Tongue (tissue), 3 donors: ENCODE measurements at places on chromosomes 7 and 10. TPM values are rescaled to one million over a fixed set of nuclear protein-coding genes. Genes with fewer than 3 reads are reported as not detected.

- no peak for DNase-seq
Measured at GRCh38 chr7:148567524-148567923, 23.0 kb upstream of the C7orf33 start.

DNA sequence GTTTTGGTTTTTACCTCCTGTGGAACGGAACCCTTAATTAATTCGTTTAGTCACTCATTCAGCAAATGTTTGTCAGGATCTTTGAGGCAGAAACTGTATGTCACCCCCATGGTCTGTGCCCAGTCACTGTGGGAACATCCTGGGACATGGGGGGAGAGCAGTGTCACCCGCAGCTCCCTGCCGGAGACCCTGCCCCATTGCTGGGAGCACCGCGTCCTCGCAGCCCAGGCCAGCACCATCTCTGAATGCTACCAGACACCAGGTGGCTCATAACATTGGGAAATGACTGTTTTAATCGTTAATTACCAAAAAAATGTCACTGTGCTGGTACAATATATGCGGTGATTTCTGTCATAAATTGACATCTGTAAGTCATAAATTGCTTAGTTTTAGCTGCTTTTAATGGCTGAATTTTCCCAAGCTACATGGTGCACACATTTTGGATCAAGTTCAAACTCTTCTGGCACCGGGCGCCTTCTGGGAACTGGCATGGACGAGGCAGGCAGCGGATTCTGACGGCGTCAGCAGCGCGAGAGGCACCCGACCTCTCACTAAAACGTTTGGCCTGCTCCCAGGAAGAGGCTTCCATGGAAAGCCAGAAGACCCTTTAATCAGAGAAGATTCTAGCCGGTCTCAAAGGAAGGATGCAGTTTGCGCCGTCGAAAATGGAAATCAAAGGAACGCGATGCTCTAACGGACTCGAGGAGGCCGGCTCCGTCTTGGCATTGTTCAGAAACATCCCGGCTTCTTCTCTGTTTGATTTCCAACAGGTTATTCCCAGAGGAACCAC lies 184.2 kb downstream of the ADARB2 start:
- peak; percentile 63 for DNase-seq

GRCh38 chr7:36811807-36812206 lies 87.5 kb upstream of the AOAH start:
- no peak for DNase-seq

GRCh38 chr10:59358576-59358975 lies 3.8 kb downstream of the FAM13C start:
- DNase-seq = no peak

- DNase-seq = no peak
Measured at GRCh38 chr7:110397927-110398660, 692.8 kb upstream of the LRRN3 start.

DNA sequence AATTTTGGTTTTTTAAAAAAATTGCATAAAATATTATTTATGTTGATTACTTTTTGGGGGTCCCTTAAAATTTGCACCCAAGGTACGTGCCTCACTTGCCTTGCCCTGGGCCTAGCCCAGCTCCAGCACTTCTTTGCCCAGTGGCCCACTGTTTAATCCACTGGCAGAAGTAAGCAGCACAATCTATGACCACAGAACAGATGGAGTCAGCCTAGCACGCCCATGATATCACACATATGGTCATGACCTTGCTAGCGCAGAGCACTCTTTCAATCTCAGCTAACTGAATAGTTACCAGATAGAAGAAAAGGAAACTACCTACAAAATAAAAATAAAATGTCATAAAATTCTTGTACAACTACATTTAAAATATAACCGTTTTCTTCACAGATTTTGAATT lies 5.6 kb downstream of the OGA start:
- DNase-seq = no peak

- no peak for DNase-seq
Measured at GRCh38 chr7:129801882-129802281, 150.9 kb downstream of the UBE2H start.

- peak; percentile 86 for DNase-seq
Measured at GRCh38 chr10:59709395-59710125, at the start of gene SLC16A9. Gene SLC16A9, minus strand, starts transcription at chr10:59709850. Its CDS starts 25,559 bp downstream, at chr10:59684291.

DNA sequence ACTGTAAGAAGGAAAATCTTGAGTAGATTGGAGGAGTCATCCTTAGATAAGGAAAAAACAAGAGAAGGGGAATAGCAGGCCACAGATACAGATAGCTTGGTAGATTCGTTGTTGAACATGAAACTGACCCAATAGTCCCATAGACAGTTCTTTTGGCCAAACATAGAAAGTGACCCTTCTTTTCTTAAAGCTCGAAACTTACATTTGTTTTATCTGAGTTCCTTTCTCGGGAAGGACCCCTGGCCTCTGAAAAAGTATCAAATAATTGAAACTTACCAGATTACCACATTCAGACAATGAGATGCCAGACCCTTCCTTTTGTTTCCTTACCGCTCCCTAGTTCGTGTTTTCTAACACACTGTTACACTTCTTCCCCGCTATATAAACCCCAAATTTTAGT lies 72.9 kb downstream of the ZFAND4 start:
- no peak for DNase-seq

- DNase-seq = no peak
Measured at GRCh38 chr10:24207341-24207740, 1.6 kb upstream of the KIAA1217 start.

- no peak for DNase-seq
Measured at GRCh38 chr10:112126901-112127300, 56.7 kb downstream of the GPAM start.

GRCh38 chr10:32417911-32418547 lies 27.9 kb upstream of the CCDC7 start:
- peak; percentile 95 for DNase-seq

DNA sequence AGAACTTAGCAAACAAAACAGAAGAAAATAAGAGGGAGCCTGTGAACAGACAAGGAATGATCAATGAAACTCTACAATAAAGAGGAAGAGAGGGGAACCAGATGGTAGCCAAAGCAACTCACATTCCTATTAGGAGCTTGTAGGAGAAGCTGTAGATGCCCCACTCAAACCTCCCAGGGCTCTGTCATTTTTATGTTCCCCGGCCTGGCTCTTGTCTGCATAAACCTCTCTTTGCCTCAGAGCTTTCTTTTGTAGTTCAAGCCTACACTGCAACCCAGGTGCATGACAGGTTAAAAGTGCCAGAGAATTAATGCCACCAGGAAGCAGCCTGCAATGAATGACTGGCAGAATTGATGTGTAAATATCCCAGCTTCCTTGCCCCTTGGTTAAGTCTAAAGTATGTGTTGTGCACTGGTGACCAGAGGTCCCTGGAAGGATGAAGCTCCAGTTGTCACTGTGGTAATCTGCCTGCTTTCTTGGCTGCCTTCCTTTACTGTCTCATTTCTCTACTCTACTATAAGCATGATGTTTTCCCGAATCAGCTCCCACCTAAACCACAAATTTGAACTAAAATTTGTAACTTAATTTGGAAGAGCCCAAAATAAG lies 40.4 kb downstream of the HDAC9 start:
- DNase-seq = peak; percentile 22

DNA sequence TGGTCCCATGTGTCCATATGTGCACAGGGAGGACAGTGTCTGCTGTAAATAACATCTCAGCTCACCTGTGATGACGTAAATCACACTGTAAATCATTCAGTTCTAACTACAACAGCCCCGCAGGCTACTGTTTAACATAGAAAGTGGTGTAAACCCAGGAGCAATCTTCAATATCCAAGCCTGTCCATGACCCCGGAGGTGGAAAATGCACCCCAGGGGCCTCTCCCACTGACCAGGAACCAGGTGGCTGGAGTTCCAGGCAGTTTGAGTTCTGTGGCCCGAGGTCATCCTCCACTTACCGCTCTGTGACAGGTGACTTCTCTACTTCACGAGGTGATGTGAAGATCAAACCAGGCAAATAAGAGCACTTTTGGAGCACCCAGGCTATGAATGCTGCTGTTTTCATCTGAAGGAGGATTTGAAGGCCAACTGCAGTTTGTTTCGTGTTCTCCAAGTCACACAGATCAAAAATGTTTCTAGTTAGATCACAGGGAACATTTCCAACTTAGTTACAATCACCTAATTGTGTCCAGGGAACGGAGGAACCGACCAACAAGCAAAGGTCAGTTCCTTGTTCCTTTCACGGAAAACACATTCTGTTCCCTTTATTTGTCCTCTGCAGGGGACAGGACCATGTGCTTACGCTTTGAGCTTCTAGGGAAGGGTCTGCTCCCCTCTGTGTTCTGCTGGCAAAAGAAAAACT lies 131.8 kb downstream of the WDR37 start:
- DNase-seq = no peak

GRCh38 chr7:37901236-37901827 lies 15.3 kb downstream of the SFRP4 start:
- DNase-seq = peak; percentile 77

- peak; percentile 64 for DNase-seq
Measured at GRCh38 chr7:49398746-49399145, 374.7 kb upstream of the VWC2 start.

- DNase-seq = peak; percentile 33
Measured at GRCh38 chr10:90125456-90126255, 424.3 kb downstream of the KIF20B start.

GRCh38 chr10:112948196-112948595 lies 1.9 kb upstream of the TCF7L2 start:
- DNase-seq = no peak

- no peak for DNase-seq
Measured at GRCh38 chr10:22612318-22612717, 102.1 kb downstream of the PIP4K2A start.

GRCh38 chr10:102542800-102543418 lies 39.1 kb downstream of the SUFU start:
- DNase-seq = no peak

- no peak for DNase-seq
Measured at GRCh38 chr7:158751199-158751598, 46.6 kb upstream of the NCAPG2 start.

DNA sequence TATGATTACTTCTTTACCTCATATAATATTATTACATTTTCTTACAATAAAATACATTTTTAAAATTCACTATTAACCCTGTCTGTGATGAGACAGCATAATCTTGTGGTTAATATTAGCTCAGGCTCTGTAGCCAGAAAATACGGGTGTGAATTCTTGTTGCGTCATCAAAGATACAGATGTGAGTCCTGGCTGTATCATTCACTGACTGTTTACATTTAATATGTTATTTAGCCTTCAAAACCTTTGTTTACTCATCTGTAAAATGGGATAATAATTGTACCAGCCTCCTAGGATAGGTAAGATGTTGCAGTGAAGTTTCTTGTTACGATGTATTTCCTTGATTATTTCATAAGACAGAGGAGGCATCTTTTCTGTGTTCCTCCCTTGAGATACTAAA lies 184.7 kb upstream of the PRPS1L1 start:
- no peak for DNase-seq

DNA sequence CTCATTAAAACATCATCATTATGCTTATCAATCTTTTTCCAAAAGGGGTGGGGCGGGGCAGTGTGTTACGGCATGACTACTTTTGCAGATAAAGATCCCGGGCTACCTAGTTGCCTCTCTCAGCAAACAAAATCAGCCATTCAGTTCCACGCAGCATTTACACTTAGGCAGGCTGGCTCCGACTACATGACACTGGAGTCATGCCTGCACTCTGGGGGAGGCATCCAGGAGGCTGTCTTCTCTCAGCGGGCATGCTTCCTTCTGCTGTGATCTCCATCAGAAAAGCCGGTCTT lies 193.9 kb upstream of the TCF7L2 start:
- DNase-seq = no peak

DNA sequence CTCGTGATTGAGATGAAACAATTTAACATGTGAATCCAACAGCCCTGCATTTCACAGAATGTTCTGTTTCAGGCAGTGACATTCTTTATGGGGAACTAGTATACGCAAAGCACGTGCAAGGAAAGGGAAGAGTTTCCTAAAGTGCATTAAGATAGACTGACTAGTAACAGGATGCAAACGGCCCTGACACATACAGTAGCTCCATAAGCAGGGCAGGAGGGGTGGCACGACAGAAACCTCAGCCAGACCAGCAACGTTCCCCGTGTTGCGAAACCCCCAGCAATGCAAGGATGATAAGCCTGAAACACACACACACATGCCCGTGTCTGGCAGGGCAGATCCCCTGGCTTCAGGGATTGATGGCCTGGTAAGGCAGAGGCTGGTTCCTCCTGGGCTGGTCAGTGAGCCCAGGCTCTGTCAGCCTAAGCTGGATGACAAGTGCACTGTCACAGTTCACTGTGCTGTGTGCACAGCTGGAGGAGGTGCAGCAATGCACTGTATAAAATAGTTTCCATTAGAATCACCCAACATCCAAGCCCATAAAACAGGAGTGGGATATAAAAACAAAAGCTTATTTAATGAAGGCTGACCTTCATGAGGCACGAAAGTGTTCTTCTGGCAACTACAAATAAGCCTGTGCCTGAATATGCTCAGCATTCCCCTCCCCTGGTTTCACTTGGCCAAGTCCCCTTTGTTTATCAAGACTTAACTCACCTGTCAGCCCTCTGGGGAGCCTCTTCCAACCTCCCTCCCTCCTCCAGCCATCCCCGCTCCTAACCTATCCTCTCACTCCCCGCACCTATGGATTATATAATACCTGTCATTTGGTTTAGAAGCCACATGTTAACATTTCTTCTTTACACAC lies 88.8 kb downstream of the GSAP start:
- DNase-seq = no peak

GRCh38 chr10:49116509-49117375 lies 1.4 kb upstream of the VSTM4 start:
- DNase-seq = no peak

- DNase-seq = no peak
Measured at GRCh38 chr7:17456541-17456940, 158.1 kb downstream of the AHR start.

DNA sequence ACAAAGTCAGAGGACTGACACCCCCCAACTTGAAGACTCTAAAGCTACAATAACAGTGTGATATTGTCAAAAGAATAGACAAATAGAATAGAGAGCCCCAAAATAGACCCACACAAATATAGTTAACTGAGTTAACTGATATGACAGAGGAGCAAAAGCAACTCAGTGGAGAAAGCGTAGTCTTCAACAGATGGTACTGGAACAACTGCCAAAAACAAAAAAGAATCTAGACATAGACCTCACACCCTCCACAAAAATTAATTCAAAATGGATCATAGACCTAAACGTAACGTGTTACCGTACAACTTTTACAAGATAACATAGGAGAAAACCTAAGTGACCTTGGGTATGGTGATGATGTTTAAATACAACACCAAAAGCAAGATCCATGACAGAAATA lies 28.6 kb upstream of the PWWP2B start:
- DNase-seq = no peak

DNA sequence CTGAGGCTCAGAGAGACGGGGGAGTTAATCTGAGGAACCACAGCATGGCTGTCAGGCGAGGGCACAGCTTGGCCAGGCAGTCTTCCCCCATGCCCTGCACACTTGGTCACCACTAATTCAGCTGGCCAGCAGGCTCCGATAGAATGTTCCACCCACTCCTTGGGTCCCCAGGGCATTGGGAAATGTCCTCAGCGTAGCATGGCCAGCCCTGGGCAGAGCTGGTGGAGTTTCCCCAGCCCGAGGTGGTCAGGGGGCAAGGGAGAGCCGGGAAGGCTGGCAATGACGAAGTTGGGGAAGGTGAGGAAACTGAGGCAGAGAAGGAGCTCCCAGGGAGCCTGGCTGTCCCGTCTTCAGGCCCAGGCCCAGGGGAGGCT lies 12.1 kb upstream of the GRIFIN start:
- no peak for DNase-seq

The NKX1-2 gene
- total RNA-seq = not detected

The CYP26C1 gene
- not detected for total RNA-seq

The CALCR gene
- 7.0 TPM for total RNA-seq

The RPEL1 gene
- not detected for total RNA-seq

The PPP1R17 gene
- not detected for total RNA-seq

The OR2A12 gene
- not detected for total RNA-seq

The TMEM176A gene
- 13.6 TPM for total RNA-seq
